Endodermal cell (in vitro differentiated cells): ENCODE measurements at places on chromosomes 11 and 22. TPM values are rescaled to one million over a fixed set of nuclear protein-coding genes. Genes with fewer than 3 reads are reported as not detected.

CCDC88B gene
- total RNA-seq, result 11.0 and 14.2 TPM in 2 replicates

KCNQ1 gene
- 1.8 to 2.9 TPM (median 2.3 TPM) in 3 replicates for total RNA-seq

KDM4D gene
- 1.2 and 1.7 TPM in 2 replicates for total RNA-seq

OLFML1 gene
- total RNA-seq, result 0.56 to 1.7 TPM (median 1.5 TPM) in 3 replicates

FRMD8 gene
- total RNA-seq, result 14.8 to 32.7 TPM (median 29.6 TPM) in 3 replicates

SLC43A3 gene
- total RNA-seq, result 11.9 to 13.8 TPM (median 13.8 TPM) in 3 replicates

CRYBB2 gene
- not detected in 2 replicates for total RNA-seq

IL17REL gene
- 0.15 TPM in 1 of 3 replicates, not detected in the others for total RNA-seq

CFL1 gene
- total RNA-seq, result 1,218 and 1,283 TPM in 2 replicates

HEPN1 gene
- total RNA-seq, result not detected in 3 replicates

ADAMTS15 gene
- total RNA-seq, result 1.0 TPM in 2 replicates

MTMR3 gene
- 38.0 to 56.1 TPM (median 41.3 TPM) in 3 replicates for total RNA-seq

GSTT2B gene
- total RNA-seq, result 4.4 to 9.6 TPM (median 8.2 TPM) in 3 replicates

TMEM132A gene
- 114 and 135 TPM in 2 replicates for total RNA-seq
